ENCODE measurements at places on chromosomes 5 and 9. TPM values are rescaled to one million over a fixed set of nuclear protein-coding genes. Genes with fewer than 3 reads are reported as not detected.
A peak's percentile ranks its signal among the peaks of the same experiment; 100 is the strongest.

DNA sequence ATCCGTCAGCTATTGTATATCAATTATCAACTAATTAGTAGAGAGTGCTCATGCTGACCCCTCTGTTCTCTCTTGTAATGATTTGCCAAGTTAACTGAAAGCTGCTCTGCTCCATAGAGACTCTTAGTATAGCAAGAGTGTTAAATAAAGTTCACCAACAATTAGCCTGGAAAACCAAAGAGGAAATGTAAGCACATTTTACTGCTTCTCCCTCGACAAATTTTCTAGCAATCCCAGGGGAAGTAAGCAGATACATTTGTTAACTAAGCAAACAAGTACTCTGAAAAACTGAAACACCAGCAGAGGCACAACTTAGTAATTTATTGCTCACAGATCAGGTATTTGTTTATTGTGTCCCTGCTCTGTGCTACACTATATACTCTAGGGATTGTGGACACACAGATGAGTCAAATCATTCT is 162.2 kb downstream of the GLIS3 start:
- peaks cover 11% of the 10 kb centered on the region for H3K4me1 ChIP-seq
- no peaks in the 10 kb centered on the region for H3K36me3 ChIP-seq
- no peak overlapping the region for H3K4me3 ChIP-seq
- H3K27me3 ChIP-seq: no peaks in the 10 kb centered on the region

GDNF gene
- total RNA-seq: 0.27 TPM

- no peak for DNase-seq
- no peaks in the 10 kb centered on the region for H3K36me3 ChIP-seq
- H3K4me3 ChIP-seq: no peak overlapping the region
- H3K4me1 ChIP-seq: no peaks in the 10 kb centered on the region
- peaks cover 30% of the 10 kb centered on the region for H3K27me3 ChIP-seq
These were observed 40.9 kb downstream of the C5orf15 start for GRCh38 chr5:133927300-133928180.

GRCh38 chr5:3511519-3511918 is 84.1 kb upstream of the IRX1 start:
- H3K4me3 ChIP-seq: no peak overlapping the region
- no peaks in the 10 kb centered on the region for H3K4me1 ChIP-seq
- no peaks in the 10 kb centered on the region for H3K27me3 ChIP-seq
- no peak overlapping the region for H3K27ac ChIP-seq
- no peaks in the 10 kb centered on the region for H3K36me3 ChIP-seq

- peaks cover 14% of the 10 kb centered on the region for H3K36me3 ChIP-seq
- H3K27me3 ChIP-seq: no peaks in the 10 kb centered on the region
- no peak overlapping the region for H3K4me3 ChIP-seq
- H3K27ac ChIP-seq: peak overlapping the region; percentile 74
- H3K4me1 ChIP-seq: peaks cover 73% of the 10 kb centered on the region
These were observed 38.7 kb downstream of the G3BP1 start for GRCh38 chr5:151810449-151810848.

GRCh38 chr9:80242022-80242421 is 670.3 kb downstream of the TLE4 start:
- H3K4me3 ChIP-seq: no peak overlapping the region
- no peaks in the 10 kb centered on the region for H3K36me3 ChIP-seq
- H3K27ac ChIP-seq: no peak overlapping the region
- no peaks in the 10 kb centered on the region for H3K27me3 ChIP-seq
- no peak for DNase-seq

DNA sequence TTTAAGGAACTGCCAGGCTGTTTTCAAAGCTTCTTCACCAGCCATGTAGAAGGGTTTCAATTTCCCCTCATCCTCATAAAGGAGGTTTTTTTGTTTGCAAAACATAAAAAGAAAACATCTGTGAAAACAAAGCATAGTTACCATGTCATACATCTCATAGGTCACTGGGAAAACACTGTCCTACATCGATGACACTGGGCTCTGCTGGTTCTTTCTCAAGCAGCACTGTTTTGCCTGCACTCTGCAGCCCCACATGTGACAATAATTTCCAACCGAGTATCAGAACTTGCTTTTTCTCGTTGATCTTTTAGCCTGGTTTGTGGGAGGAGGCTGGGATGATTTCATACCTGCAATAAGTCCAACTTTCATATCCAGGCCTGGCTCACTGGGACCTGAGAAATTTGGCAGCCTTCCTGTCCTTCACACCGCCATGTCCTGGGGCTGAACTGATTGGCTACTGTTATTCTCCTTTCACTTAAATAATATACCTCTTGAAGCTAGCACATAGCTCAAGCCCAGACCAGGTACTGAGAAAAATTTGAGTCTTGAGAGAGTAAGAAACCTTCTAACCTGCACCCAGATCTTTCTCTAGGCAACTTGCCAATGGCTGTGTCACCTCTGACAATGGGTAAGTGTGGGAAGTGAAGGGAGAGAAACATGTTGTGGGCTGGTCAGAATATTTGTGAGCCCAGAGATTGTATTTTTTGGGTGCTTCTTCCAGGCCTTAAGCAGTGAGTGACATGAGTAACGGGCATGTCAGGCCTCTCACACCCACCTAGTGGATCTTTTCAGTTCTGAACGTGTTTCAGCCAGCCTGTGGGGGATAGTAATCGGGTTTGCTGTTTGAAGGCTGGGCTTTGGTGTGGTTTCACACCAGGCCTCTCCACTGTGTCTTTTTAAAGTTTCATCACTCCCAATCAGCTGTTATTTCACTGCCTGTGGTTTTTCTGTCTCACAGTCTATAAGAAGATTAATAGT is 502.8 kb downstream of the NTRK2 start:
- H3K27ac ChIP-seq: no peak overlapping the region
- H3K36me3 ChIP-seq: no peaks in the 10 kb centered on the region
- DNase-seq: peak; percentile 16
- peaks cover 9% of the 10 kb centered on the region for H3K4me1 ChIP-seq
- H3K4me3 ChIP-seq: no peak overlapping the region
- peaks cover 12% of the 10 kb centered on the region for H3K27me3 ChIP-seq

GRCh38 chr5:136108180-136108611 is 24.4 kb upstream of the SMAD5 start:
- peaks cover 10% of the 10 kb centered on the region for H3K4me1 ChIP-seq
- H3K27ac ChIP-seq: no peak overlapping the region
- H3K27me3 ChIP-seq: no peaks in the 10 kb centered on the region

- no peak for DNase-seq
- no peaks in the 10 kb centered on the region for H3K27me3 ChIP-seq
- no peak overlapping the region for H3K4me3 ChIP-seq
- no peak overlapping the region for H3K27ac ChIP-seq
These were observed 32.8 kb downstream of the FNIP1 start for GRCh38 chr5:131763968-131764367.

- DNase-seq: no peak
- H3K27ac ChIP-seq: peak overlapping the region; percentile 79
- H3K4me3 ChIP-seq: peak overlapping the region; percentile 45
- H3K4me1 ChIP-seq: peaks cover 93% of the 10 kb centered on the region
- no peaks in the 10 kb centered on the region for H3K27me3 ChIP-seq
- peaks cover 12% of the 10 kb centered on the region for H3K36me3 ChIP-seq
These were observed 12.1 kb downstream of the NOTCH1 start for GRCh38 chr9:136533775-136534157.

GRCh38 chr5:31172881-31173280 is 20.6 kb upstream of the CDH6 start:
- no peaks in the 10 kb centered on the region for H3K36me3 ChIP-seq
- no peak for DNase-seq
- no peak overlapping the region for H3K27ac ChIP-seq
- no peak overlapping the region for H3K4me3 ChIP-seq
- H3K4me1 ChIP-seq: no peaks in the 10 kb centered on the region
- H3K27me3 ChIP-seq: no peaks in the 10 kb centered on the region

DNA sequence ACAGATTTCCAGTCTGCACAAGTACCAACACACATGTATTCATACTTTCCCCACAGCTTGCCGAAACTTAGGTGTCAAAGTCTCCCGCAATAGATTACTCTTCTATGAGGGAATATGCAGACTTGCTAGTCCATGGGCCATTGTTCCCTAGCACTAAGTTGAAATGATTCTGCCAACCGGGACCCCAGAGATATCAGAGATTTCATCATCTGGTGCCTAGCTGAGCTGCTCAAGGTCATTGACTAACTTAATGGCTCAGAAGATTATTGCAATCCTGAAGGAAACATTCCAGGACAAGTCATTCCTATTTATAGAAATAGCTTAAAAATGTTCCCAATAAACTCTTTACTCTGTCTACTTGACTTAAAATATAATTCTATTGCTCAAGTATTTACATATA is 202.6 kb downstream of the PIK3R1 start:
- H3K4me3 ChIP-seq: no peak overlapping the region
- H3K27me3 ChIP-seq: no peaks in the 10 kb centered on the region
- no peak overlapping the region for H3K27ac ChIP-seq
- peaks cover 43% of the 10 kb centered on the region for H3K4me1 ChIP-seq
- no peak for DNase-seq

DNA sequence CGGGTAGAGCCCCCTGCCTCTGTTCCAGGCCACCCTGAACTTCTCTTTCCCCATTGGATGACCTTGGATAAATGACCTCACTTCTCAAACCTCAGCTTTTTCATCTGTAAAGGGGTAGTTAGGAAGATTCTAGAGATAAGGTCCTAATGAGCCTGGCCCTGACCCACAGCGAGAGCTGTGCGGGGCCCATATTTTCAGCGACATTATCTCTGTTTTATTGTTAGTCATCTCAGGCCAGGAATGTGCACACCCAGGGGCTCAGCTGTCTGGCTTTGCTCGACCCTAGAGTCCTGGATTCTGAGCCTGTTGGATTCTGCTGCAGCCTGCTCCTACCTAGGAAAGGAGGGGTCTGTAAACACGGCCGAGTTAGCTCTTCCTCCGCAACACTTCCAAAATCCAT is 81.2 kb upstream of the LMX1B start:
- no peak for DNase-seq
- peak overlapping the region; percentile 74 for H3K27ac ChIP-seq
- H3K4me1 ChIP-seq: peaks cover 7% of the 10 kb centered on the region
- H3K27me3 ChIP-seq: peaks cover 71% of the 10 kb centered on the region

TLN1 gene
- total RNA-seq: 234 TPM

DNA sequence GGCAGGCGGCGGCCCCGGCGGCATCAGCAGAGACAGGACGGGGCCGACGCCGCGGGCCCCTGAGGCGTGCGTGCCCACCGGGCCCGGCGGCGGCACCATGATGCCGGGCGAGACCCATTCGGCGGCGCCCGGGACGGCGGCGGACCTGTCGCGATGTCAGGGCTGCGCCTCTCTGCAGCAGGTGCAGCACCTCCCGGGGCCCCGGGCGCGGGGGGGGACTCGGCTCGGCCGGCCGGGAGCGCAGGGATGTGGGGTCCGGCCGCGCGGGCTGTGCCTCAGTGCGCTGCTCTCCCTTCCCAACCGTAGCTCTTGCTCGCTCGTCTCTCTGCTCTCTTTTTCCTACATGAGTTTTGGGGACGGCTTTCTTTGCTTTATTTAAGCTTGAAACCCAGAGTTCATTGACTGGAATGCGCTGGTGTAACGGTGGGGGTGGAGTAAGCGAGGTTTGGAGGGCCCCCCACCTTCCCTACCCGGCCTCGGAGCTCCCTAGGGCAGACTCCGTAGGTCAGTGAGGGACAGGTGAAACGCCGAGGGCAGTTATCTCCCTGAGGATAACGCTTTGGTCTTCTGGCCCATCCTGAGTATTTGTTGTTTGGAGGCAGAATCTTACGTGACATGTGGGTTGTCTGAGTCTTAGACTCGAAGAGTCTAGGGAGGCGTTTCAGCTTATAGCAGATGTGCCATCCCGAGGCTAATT is 490 bp downstream of the ICE1 start:
- DNase-seq: no peak
- peak overlapping the region; percentile 98 for H3K27ac ChIP-seq
- no peaks in the 10 kb centered on the region for H3K36me3 ChIP-seq
- H3K4me3 ChIP-seq: peak overlapping the region; percentile 94

PLPP6 gene
- total RNA-seq: 2.1 TPM

PRDM9 gene
- total RNA-seq: not detected

DNA sequence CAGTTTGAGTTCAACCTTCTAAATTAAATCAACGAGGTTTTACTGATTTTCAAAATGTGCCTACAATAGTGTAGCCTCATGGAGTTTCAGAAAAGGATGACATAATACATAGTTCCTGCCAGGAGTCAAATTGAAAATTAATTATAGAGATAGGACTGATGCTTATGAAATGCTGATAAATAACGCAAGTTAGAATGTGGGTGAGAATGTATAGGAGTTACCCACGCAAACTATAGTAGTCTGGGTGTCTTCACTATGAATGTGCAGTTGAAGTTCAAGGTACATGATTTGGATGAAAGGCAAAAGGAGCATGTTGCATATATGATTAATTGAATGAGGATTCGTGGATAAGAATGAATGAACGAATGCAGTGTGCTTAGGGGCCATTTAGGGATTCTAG is 95.7 kb downstream of the SV2C start:
- no peaks in the 10 kb centered on the region for H3K36me3 ChIP-seq
- H3K4me1 ChIP-seq: no peaks in the 10 kb centered on the region
- peaks cover 3% of the 10 kb centered on the region for H3K27me3 ChIP-seq
- no peak overlapping the region for H3K27ac ChIP-seq
- H3K4me3 ChIP-seq: no peak overlapping the region

DNA sequence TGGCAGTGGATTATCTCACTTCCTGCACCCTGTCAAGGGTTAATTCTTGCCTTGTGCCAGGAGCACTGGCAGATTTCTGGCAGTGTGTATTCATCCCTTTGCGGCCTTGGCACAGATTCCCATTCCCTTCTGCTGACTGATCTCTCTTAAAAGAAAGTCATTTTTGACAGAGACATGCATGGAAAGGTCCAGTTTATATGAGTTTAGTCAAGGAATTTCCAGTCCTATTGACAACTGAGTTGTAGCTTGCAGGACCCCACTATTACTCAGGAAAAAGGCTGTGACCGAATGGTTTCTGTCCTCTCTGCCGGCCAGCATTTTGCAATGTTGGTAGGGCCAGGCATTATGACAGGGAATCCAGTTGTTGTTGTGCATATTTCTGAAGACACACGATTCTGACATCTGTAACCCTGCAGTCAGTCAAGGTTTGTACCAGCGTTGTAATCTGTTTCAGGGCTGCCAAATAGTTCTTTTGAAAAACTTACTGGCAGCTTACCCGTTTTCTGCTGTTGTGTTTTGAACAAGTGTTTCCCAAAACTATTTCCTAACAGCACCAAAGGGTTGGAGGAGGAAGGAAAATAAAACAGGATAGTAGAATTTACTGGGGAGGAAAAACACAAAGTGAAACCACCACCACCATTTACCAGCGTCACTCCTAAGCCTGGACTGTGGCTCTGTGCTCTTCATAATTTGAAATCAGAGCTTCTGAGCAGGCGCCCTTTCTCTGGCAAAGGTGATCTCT is 243.4 kb upstream of the KLF4 start:
- peak overlapping the region; percentile 92 for H3K27ac ChIP-seq
- H3K4me3 ChIP-seq: peak overlapping the region; percentile 46
- H3K27me3 ChIP-seq: no peaks in the 10 kb centered on the region
- H3K4me1 ChIP-seq: peaks cover 35% of the 10 kb centered on the region

DNA sequence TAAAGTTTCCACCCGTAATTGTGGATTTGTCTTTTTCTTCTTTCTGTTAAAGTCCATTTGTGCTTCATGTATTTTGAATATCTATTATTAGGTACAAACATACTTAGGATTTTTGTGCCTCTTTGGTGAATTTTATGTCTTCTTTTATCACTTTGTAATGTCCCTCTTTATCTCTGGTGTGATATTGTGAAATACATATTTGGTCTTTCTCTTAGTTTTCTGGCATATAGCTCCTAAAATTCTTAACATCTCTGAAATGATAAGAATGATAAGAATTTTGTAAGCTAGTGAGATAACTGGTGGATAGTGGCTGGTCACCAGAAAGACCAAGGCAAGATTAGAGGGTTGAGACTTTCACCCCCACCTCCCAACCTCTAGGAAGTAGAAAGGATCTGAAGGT is 111.1 kb downstream of the KCTD16 start:
- no peaks in the 10 kb centered on the region for H3K4me1 ChIP-seq
- H3K27me3 ChIP-seq: no peaks in the 10 kb centered on the region
- no peak overlapping the region for H3K27ac ChIP-seq
- no peak for DNase-seq
- no peaks in the 10 kb centered on the region for H3K36me3 ChIP-seq
